ENCODE measurements at places on chromosomes 2 and 18. TPM values are rescaled to one million over a fixed set of nuclear protein-coding genes. Genes with fewer than 3 reads are reported as not detected.

DNA sequence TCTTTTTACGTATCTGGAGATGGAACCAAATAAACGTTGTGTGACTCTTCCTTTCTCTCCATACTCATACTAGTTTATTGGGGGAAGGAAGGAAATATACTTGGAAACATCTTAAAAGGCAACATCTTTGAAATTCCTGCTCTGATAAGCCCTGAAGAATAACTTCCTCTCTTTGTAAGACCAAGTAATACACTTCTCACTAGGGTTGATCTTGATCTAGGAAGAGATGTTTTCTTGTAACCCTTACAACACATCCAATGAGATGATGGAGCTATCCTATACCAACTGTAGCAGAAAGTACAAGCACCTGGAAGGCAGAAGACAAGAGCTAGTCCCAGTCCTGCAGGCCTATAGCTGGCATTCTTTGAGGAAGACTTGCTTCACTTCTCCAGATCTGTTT, 2.0 kb downstream of the ANKRD44 start:
- DNase-seq = no peak

DNA sequence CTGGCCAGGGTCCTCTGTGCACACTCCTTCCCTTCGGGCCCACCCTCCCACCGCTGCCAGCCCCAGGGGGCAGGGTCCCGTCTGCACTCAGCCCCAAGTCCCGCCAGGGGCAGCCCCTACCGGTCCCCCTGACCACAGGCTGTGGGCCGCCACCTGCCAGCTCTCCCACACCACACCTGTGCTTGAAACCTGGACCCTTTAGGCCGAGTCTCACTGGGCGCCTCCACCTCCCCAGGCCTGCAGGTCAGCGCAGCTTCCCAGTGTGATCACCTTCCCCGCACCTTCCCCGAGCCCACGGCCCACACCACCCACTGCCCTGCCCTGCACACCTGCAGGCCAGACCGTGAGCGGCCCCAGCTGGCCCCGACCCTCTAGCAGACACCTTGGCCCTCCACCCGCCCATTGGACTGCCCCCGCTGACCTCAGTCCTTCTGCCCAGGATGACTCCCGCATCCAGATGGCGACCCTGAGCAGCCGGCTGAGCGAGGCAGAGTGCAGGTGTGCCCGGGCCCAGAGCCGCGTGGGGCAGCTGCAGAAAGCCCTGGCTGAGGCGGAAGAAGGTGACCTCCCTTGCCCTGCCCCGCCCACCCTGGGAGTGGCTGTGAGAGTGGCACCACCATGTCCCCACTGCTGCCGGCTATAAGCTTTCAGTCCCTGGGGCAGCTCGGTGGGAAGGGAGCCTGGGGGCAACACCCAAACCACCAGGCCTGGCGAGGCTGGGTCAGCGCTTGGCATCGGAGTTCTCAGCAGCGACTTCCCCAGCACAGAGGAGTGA, 31.3 kb upstream of the SNED1 start:
- DNase-seq = no peak

DNA sequence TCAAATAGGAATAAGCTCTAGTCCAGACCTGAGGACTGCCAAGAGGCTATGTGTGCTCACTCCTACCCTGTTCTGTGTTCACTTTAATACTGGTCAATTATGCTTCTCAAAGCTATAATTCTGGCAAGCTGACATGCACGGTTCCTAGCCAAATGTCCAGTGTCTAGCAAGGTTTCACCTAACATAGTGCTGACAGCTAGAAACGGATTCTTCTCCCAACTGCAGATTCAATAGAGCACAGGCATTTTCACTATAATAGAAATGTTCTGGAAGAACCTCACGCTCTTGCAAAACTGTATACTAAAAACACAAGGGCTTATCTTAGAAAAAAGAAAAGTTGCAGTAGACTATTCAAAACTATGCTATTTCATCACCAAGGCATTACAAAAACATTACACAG, 45.1 kb downstream of the HDAC4 start:
- no peak for DNase-seq

DNA sequence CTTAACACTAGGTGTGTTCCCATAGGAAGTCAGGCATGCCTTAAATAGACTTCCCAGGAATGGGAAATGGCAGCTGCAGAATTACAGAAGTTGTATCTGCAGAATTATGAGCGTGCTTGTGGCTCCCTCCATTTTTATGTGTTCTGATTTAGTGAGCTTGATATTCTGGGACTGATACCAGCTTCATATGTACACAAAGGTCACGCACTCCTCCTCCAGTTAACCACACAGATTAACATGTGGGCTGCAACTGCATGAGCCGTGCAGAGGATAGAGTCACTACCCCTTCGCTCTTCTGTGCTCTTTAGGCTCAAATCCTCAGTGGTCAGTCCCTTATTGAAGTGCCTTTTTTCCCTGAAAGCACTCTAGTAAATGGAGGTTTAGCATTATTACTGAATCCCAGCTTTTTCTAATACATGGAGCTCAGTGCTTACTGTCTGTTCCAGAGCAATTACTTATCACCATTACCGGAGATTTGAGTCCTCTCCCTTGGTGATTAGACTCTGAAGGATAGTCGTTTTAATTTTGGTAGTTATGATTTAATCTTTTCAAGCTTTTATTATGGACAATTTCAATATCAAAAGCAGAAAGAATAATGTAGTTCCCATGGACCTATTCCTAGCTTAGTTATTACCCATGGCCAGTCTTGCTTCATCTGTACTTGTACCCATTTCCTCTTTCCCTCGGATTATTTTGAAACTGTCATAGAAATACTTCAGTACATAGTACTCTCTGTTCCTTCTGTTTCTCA, 238.3 kb downstream of the PRKCE start:
- no peak for DNase-seq

GRCh38 chr18:48193521-48194492, 215.4 kb downstream of the ZBTB7C start:
- DNase-seq = no peak

GRCh38 chr18:33536904-33537303, 41.1 kb upstream of the ASXL3 start:
- no peak for DNase-seq

DNA sequence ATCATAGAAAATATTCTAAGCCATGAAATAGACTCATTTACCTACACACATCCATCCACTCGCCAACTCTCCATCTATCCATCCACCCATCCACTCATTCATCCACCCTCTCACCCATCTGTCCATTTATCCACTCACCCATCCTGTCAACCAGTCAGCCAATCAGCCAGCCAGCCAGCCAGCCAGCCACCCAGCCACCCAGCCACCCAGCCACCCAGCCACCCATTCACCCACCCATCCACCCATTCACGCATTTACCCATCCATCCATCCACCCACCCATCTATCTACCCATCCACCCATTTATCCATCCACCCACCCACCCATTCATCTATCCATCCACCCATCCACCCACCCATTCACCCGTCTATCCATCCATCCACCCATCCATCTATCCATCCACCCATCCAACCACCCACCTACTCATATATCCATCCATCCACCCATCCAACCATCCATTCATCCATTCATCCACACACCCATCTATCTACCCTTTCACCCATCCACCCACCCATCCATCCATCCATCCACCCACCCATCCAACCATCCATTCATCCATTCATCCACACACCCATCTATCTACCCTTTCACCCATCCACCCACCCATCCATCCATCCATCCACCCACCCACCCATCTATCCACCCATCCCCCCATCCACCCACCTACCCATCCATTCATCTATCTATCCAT, 185.1 kb downstream of the LOXHD1 start:
- no peak for DNase-seq

- DNase-seq = no peak
Observed at GRCh38 chr2:192413812-192414681, 219.3 kb upstream of the TMEFF2 start.

DNA sequence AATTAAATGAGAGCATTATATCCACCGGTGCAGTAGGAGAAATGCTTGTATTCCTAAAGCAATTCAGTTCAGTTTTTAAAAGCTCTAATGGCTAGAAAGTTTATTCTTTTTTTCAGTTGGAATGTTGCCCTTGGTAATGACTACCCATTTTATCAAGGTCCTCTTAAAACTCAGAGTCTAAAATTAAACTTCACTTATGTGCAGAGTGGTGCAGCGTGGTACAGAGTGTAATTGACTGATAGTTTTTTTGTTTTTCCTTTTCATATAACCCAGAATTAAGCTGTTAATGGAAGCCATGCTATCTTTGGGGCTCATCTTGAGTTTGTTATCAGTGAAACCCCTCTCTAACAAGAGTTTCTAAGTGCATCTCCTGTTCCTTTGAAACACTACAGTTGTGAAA, 21.4 kb downstream of the NCOA1 start:
- no peak for DNase-seq

GRCh38 chr18:58569490-58569911, 59.4 kb downstream of the ALPK2 start:
- no peak for DNase-seq

The CCDC68 gene
- 0.41 TPM for total RNA-seq

The RGPD4 gene
- total RNA-seq = not detected

The IL36B gene
- not detected for total RNA-seq

The C1QL2 gene
- total RNA-seq = not detected

The MROH2A gene
- total RNA-seq = not detected

The C18orf54 gene
- 7.5 TPM for total RNA-seq

The OTOF gene
- total RNA-seq = 0.41 TPM

All from Panc1 (cell line).